ENCODE measurements at places on chromosomes 1 and 21. TPM values are rescaled to one million over a fixed set of nuclear protein-coding genes. Genes with fewer than 3 reads are reported as not detected.

Gene RGS7
- 0.07 TPM for polyA plus RNA-seq

DNA sequence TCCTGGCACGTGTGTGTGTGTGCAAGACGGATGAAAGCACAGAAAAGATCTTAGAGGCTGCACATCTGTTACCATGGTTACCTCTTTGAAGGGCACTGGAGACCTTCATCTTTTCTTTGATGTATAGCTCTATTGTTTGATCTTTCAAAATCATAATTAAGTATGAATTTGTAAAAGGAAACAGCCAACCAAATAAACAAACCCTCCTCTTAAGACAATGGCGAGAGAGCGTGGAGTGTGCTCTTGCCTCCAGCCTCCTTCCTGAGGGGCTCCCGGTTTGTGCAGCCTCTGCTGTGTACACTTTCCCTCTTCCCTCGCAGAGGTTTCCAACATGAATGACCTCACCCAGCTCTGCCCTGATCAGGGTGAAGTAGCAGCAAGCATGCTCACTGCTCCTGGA, 27.9 kb downstream of the CACNA1S start:
- no peak for DNase-seq

DNA sequence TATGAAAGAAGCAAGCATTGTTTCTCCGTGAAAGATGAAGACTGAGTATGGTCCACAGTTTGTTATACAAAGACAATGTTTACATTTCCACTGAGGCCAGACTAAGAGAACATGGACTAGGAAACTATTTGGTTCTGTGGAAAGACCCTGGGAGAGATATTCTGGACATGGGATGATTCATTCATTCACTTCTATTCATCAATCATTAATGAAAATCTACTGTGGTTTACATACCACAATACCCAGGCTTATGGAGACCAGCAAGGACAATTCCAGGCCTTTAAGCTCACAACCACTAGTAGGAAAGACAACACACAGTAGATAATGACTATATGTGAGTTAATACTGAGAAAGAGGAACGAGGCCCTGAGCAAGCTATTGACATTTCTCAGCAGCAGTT, 125.4 kb downstream of the TBX15 start:
- DNase-seq: no peak

- no peak for DNase-seq
Measured at GRCh38 chr1:221823561-221823960, 81.7 kb upstream of the DUSP10 start.

DNA sequence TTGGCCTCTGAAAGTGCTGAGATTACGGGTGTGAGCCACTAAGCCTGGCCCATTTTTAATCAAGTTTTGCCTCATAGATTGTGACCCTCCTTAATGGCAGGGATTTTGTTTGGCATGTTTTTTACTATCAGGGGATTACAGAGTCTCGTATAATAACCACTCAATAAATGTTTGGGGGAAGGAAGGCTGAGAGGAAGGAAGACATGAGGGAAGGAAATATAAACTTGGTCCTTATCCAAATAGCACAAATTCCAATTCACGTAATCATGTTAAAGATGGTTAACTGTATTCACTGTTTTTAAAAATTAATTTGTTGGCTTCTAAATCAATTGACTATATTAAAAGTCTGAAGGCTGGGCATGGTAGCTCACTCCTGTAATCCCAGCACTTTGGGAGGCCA, 30.9 kb upstream of the SERTAD4 start:
- DNase-seq: no peak

GRCh38 chr1:153277852-153278251, 18.4 kb downstream of the LORICRIN start:
- no peak for DNase-seq

GRCh38 chr1:71918630-71919029, 363.7 kb downstream of the NEGR1 start:
- DNase-seq: no peak

- peak; percentile 11 for DNase-seq
Measured at GRCh38 chr1:176033881-176034280, 173.2 kb downstream of the COP1 start.

DNA sequence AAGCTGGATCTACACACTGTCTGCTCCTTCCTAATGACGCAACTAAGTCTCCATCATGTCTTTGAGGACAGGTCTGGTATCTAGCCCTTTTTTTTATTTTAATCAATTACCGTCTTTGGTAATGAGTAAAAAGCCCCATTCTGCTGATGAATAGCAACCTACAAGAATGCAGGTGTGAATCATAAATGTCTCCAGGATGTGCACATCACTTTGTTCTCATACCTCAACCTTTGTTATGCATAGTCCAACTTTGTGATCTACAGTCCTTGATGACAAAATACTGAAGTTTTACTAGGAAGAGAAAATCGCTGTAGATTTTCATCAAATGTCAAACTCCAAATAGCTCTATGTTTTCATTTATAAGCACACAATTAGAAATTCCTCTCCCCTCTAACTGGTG, 39.3 kb downstream of the PLPPR5 start:
- no peak for DNase-seq
